D721Med (cell line): ENCODE measurements at places on chromosomes 6 and 20.

GRCh38 chr6:112606656-112607435 is 259.7 kb downstream of the RFPL4B start:
- DNase-seq, result no peak

- DNase-seq, result peak; percentile 92
Measured at GRCh38 chr20:64038565-64039292, 2.7 kb downstream of the C20orf204 start.

GRCh38 chr6:43735642-43736199 is 34.3 kb upstream of the VEGFA start:
- DNase-seq, result no peak

- DNase-seq, result no peak
Measured at GRCh38 chr6:3620389-3620788, 131.1 kb downstream of the PXDC1 start.

GRCh38 chr20:50304923-50305635 is 114.4 kb downstream of the CEBPB start:
- no peak for DNase-seq

- no peak for DNase-seq
Measured at GRCh38 chr6:31689249-31690110, 8.6 kb upstream of the LY6G5C start.

GRCh38 chr6:30781743-30782424 is 37.5 kb upstream of the IER3 start:
- no peak for DNase-seq

DNA sequence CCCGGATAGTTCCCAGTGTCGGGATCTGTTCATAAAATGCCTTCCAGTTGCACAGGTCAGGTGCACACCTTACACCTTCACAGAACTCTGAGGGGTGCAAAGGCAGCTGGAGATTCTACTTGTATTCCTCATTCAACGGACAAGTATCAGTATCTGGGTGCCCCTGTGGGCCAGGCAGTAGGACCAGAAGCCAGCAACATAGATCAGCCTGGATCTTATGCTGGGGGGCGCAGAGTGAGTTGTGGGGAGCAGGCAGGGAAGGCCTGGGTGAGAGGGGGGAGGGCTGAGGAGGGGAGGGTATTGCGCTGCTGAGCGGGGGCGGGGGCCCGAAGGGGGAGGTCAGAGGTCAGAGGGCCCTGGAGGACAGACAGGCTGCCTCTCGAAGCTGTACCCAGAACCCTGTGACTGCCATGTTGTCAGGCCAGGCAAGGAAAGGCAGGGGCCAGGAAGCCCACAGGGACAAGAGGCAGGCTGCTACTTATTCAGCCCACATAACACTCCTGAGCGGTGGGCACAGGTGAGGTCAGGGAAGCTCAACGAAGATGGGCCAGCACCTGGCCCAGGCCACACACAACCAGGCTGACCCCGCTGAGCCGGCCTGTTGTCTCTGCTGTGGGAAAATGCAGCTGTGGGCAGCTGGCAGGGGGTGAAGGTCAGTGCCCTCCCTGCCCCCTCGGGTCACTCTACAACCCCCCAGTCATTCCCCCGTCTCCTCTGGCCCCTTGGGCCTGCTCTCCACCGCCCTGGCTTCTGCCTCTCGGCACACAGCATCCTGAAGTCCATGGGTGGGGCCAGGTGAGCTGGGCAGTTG is 1.1 kb downstream of the OPRL1 start:
- DNase-seq, result no peak

DNA sequence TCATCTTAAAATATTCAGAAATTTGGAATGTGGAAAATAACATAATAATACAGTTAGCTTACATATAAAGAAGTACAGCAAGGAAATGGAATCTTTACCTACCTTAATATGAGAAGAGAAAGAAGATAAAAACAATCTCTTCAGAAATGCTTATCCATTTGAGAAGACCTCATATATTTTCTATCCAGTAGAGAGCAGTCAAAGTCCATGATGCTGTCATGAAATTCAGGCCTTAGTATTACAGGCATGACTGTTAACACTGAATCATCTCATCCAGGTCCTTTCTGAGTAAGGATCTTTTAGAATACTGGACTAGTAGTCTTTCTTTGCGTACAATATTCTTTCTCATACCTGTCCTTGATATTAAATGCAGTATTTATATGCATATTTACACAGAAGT is 713.4 kb downstream of the CD109 start:
- DNase-seq, result no peak

DNA sequence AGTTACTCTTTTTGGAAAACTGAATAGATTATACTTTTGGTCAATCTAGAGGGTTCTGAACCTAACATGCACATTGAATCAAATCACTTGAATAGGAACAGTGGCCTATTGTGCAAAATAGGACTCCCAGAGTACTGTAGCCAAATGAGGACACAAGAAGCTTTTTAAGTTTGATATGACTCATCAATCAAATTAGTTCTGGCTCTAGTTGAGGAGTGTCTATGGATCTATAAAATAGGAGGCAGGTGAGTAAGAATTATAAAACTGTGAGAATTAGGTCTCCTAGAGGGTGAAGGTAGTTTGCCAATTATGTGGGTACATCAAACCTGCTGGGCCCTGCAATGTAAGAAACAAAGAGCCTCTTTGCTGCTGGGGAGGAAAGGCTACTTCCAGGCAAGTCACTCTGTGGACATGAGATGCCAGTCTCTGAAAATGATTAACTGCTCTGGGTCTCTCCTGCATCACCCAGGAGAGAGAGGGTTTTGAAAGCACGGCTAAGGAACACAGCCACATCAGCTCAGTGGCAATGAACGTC is 112.3 kb downstream of the RCAN2 start:
- DNase-seq, result no peak

GRCh38 chr20:18094191-18094590 is 36.5 kb upstream of the OVOL2 start:
- DNase-seq, result no peak

GRCh38 chr6:146990284-146990683 is 213.9 kb upstream of the STXBP5 start:
- no peak for DNase-seq

DNA sequence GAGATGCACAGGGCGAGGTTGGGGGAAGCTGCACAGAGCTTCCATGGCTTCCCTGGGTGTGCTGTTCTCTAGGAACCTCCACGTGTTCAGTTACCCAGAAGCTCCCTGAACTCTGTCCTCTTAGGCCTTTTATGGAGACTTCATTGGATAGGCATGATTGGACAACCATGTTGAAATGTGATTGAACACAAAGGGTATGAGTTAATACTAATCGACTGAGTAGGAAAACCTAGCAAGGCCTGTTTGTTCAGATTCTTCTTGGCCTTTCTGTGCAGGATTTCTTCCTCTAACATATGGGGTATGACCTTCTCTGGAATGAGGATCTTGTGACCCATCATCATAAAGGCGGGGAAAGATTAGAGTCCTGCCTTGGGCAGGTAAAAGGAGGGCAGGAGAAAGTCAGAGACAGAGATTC is 70.7 kb upstream of the SMIM29 start:
- DNase-seq, result no peak

DNA sequence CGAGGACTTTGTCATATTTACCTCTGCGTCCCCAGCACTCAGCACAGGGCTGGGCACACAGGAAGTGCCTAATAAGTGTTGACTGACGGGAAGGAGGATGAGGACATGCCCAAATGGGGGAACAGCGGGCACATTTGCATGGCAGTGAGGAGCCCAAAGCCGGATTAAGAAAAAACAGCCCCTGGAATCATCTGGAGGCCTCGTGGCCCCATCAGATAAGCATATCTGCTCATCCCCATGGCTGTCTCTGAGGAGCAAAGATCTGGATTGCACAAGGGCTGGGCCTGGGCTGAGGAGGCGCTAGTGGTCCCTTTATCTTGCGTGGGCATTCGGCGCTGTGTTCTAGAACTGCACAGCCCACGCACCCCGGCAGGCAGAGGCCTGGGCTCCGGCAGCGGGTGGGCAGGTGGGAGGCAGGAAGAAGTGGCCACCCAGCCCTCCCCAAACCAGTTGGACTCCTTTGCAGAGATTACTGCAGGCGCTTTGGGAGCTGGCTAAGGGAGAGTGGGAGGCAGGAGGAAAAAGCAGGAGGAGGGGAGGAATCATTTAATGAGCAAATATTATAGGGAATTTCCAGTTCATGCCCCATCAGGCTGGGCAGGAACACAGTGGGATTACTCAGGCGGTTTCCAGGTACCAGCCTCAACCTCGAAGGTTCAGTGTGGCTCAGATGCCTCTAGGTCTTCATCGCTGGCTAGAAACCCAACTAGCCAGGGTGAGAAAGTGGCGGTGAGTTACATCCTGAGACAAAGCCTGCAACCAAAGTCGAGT is 108.1 kb downstream of the CEBPB start:
- no peak for DNase-seq

- no peak for DNase-seq
Measured at GRCh38 chr6:139778106-139778505, 403.7 kb upstream of the CITED2 start.

DNA sequence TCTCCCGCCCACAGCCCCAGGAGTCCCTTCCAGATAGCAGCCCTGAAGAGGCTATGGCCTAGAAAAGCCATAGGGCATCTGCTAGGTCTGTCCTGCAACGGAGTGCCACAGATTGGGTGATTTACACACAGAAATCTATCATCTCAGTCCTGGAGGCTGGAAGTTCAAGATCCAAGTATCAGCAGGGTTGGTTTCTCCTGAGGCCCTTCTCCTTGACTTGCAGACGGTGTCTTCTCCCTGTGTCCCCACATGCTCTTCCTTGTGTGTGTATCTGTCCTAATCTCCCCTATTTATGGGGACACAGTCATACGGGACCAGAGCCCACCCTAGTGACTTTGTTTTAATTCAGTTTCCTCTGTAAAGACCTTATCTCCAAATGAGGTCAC is 15.3 kb downstream of the FOXF2 start:
- DNase-seq, result no peak

DNA sequence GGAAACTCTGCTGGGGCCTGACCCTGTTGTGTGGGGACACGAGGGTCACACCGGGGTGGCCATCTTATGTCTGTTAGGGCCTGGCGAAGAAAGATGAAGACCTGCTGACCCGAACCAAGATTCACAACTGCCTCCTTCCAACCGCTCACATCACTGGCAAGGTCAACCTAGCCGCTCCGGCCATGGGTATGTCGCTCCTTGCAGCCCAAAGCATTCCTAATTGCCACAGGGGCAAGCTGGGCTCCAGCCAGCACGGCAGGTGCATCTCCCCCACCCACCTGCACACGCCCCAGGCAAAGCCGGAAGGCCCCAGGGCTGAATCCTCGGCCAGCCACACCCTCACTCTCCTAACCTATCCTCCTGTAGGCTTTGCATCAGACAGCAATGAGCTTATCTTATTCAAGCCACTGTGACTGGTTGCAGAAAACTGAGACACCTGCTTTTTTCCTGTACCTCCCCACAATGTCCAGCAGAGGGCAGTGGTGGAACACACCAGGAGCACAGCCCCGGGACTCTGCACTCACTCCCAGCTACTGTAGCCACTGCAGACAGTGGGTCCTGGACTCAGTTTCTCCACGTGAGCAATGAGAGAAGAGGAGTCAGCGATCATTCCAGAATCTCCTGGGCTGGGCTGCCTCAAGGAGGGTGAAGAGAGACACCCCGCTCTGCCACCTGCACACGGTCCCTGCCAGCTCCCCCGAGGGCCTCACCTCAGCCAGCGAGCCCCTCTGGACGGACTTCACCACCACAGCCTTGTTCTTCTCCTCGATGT is 170.2 kb downstream of the PREX1 start:
- peak; percentile 98 for DNase-seq

GRCh38 chr6:79997728-79998127 is 6.7 kb upstream of the TTK start:
- DNase-seq, result no peak

DNA sequence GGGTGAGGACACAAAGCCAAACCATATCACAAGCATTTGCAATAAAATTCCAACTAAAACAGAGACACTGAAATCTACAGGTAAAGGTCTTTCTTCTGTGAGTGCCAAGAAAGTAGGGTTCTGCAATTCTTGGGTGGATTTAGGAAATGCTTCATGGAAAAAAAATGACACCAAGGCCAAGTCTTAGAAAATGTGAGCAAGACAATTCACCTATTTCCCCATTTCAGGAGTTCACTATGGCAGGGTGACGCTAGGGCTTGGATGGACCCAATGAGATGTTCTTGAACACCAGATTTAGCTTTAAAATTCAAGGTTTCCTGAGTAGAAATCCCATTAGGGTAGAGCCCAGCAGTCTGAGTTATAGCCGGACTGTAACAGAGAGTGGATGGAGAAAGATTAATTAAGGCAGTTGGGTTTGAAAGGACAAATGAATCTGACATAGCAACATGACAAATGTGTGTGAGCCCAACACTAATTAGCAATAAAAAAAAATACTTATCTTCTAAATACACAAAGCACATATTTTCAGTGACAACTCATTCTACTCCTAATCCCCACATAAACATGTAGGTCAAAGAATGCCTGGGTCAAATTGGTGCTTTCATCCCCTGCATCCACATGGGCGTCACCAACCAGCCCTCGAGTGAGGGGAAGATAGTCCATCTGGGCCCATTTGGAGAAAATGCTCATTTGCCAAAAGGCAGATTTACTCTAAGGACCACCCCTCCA is 180.4 kb upstream of the JARID2 start:
- no peak for DNase-seq
